ENCODE measurements at places on chromosomes 7 and 10.

DNA sequence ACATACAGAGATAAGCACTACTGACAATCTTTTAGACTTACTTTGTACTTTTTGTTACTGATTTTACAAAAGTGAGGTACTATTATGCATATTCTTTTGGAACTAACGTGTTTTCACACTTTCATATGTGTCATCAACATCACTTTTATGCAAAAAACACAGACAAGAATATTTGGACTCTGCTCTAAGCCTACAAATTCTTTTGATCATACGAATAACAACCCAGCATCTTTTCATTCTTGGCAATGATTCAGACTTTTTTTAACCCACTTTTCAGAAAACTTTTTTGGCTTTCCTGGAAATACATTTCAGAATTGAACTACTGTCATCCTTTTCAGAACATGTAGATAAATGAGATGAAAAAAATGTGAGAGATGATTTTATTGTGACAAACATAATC lies 30.2 kb downstream of the USP6NL start:
- DNase-seq: no peak

- DNase-seq: peak; percentile 42
Measured at GRCh38 chr7:93117852-93118530, at the start of gene SAMD9. TSS of gene SAMD9 (minus strand) at chr7:93117979. CDS start at chr7:93106097, 11,882 bp downstream.

DNA sequence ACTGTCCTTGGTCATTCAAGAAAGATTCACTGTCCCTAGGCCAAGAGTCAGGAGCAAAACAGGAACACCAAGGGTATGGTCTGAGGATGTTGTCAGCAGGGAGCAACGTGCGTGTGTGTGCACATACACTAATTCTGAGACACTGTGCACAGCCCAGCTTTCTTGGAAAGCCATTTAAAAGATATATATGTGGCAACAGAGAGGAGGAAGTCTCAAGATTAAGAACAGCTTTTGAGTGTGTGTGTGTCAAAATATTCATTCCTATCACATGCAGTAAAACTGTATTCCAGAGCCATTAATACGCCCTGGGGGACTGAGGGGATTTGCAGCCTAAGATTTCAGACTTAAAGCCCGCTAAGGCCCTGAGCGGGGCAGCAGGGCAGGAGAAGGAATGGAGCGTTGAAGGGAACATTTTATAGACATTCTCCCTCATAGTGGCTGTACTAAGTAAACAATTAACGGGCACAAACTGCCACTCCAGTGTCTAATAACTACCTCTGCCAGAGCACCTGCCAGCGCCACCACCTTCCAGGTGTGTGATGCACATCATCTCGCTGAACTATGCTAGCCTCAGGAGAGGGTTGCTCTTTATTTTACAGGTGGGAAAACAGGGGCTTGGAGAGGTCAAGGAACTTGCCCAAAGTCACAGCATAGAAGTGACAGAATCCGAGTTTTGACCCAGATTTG lies 2.0 kb downstream of the NOD1 start:
- DNase-seq: no peak

- no peak for DNase-seq
Measured at GRCh38 chr7:135501402-135501801, 8.5 kb downstream of the CNOT4 start.

DNA sequence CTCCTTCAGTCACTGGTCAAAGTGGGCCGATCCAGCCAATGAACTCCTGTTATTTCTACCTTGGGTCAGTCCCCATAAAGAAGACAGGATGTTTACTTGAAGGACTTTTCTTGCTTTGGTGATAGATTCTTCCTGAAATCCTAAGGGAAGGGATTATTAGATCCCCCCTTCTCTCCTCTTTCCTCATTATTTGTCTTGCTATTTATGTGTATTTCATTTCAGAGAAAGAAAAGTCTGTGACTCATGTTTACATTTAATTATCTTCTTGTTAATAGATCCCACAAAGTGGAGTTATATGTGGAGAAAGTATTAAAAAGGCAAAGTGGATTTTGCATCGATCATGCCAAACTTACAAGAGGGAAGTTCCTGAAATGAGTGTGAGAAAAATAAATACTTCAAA lies 341.5 kb downstream of the PHTF2 start:
- no peak for DNase-seq

GRCh38 chr10:89419548-89419947 lies 5.2 kb downstream of the IFIT5 start:
- no peak for DNase-seq

- no peak for DNase-seq
Measured at GRCh38 chr7:149423449-149424110, 37.3 kb downstream of the ZNF777 start.

- DNase-seq: no peak
Measured at GRCh38 chr7:36604806-36605205, 119.5 kb downstream of the AOAH start.

DNA sequence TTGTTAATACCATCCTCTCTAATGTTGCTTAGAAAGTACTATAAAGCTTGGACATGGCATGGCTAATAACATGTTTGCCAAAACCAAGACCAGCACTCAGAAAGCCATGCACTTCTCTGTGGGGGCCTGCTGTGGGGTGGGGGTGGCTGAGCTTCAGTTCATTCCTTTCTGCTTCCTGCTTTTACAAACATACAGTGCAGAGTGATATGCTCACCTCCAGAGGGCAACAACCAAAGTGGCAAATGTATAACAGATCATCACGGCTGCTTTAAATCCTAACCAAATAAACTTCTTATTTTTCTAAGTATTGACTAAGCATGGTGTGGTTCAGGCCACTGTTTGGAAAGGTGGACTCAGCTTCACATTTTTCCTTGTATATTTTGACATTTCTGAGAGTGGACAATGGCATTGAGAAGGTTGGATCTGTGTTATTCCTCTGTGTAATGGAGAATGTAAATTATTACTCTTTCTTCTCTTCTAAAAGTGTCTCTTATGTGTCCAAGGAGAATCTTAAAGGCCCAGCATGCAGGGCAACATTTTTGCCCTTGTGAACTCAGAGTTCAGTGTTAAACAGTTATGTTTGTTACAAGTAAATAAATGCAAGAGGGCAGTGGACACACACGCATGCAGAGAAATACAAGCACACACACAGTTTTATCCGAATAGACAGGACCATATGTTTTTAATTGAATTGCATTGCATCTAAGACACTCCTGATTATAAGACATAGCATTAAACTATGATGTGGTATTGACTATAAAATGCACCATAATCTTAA lies 186.1 kb downstream of the HERPUD2 start:
- no peak for DNase-seq

- peak; percentile 70 for DNase-seq
Measured at GRCh38 chr7:116805100-116805544, 57.3 kb upstream of the CAPZA2 start.

DNA sequence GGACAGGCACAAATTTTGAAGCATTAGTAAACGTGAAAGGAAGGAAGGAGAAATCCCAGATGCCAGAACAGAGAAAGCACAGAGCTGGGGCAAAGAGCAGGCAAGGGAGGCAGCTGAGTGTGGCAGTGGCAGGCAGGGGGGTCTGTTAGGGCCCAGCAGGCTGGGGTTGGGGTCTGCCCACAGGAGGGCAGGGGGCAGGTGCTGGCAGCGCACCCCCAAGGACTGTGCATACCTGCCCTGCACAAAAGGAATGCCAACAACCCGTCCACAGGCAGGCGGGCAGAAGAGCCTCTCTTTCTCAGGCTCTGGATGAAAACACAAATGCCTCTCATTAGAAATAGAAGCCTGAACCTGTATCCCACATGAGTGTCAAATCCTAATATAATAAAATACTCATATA lies 552.3 kb downstream of the PTPRN2 start:
- DNase-seq: no peak

DNA sequence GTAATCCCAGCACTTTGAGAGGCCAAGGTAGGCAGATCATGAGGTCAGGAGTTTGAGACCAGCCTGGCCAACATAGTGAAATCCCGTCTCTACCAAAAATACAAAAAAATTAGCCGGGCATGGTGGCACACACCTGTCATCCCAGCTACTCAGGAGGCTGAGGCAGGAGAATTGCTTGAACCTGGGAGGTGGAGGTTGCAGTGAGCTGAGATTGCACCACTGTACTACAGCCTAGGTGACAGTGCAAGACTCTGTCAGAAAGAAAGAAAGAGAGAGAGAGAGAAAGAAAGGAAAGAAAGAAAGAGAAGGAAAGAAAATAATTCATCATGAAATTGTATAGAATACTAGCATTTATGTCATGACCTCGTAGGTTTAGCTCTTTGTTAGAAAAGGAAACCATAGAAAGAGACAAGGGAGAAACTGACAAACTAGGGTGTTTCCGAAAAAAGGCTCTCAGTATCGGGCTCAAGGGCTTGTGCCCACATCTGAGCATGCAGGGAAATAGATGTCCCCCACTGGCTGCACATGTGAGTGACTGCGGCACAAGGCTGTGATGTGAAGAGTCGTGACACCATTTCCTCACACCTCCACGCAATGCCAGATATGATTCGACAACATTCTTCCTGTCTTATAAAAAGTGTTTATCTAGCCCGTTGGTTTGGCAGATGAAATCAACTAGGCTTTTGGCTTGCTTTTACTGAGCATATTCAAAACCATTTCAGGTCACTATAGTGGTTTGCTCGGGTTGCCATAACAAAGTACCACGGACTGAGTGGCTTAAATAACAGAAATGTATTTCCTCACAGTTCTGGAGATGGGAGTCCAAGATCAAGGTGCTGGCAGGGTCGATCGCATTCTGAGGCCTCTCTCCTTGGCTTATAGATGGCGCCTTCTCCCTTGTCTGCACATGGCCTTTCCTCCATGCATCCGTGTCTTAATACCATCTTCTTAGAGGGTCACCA lies 2.0 kb downstream of the SRGN start:
- no peak for DNase-seq

DNA sequence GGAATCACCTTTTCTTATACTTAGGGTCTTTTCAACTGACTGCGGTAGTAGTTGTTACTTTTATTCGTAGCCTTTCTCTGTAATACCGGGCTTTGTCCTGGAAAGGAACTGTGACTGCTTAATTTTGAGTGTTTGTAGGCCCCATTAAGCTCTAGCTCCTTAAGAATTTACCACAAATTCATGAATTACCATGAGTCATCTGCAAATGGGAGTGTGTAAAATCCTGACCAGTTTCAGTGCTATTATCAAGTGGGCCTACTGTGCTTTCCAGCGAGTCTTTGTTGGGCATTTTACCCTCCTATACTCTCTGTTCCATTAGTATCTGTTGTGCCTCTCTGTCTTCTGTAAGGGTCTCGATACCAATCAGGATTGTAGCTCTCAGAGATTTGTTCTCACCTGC lies 49.7 kb downstream of the ZMYND11 start:
- no peak for DNase-seq

GRCh38 chr7:3455806-3456595 lies 154.9 kb downstream of the SDK1 start:
- no peak for DNase-seq

DNA sequence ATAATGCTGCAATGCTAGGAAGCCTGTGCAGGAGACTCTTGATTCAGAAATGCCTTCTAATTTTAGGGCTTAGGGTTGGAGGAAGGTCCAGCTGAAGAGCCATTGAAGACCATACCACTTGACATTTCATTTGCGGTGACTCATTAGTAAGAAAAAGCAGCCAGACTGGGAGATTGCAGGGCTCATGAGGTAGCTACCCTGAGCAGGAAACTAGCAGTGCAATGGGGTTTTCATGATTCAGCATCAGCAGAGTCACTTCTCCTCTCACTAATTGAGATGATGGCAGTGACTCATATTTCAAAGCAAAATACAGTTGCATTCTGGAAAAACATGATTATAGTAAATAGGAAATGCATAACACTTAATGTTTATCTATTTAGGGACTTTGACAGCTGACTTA lies 434.1 kb downstream of the DNAJB9 start:
- DNase-seq: no peak

DNA sequence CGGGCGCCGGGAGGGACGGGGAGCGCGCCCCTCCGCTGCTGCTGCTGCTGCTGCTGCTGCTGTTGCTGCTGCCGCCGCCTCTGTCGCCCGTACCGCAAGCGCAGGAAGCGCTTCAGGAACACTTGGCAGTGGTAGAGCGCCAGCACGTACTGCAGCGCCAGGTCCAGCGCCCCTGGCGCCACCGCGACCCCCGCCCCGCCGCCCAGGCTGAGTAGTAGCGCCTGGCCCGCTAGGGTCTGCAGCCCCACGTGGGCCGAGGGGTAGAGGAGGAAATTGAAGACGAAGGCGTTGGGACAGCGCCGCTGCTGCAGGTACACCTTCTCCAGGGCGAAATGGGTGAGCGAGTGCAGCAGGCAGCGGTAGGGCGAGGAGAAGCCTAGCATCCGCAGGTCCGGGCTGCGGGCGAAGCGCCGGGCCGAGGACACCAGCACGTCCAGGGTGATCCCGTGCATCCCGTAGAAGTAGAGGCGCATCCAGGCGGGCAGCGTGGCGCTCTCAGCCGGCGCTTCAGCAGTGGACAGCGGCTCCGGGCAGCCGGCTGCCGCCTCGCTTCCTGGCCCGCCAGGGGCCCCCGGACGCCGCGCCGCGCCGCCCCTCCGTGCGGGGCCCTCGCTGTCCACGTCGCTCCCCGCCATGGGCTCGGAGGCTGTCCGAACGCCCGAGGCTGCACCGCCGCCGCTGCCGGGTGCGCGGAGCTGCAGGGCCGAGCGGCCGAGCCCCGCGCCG lies at the start of gene TMEM229A:
Gene TMEM229A (minus strand): TSS at position 699 of the 726 bp plus-strand sequence. CDS start 64 bp downstream, at position 635.
- no peak for DNase-seq

DNA sequence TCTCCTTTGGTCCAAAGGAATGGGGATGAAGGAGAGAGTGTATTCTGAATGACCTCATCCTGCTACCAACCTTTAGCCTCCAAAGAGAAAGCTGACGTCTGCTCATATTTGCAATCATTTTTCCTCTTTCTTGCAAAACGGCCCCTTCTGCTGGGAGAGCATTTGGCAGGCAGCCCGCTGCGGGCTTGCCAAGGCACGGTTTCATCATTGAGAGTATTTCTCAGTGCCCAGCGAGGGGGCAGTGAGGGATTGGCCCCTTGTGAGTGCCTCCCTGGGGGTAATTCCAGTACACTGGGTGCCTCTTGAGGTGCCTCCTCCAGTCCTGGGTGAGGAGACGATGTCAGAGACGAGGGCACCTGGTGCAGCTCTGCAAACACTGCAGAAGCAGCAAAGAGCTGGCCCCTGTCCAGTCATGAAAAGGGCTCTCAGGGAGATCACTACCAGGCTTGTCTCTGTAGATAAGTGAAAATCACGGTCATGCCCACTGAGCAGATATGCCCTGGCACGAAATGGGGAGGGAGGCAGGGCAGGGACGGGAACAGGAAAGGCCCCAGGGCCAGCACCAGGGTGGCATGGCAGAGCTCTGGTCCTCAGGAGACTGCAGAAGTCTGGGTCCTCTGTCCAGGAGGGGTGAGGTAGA lies 48.7 kb upstream of the SHH start:
- no peak for DNase-seq

- DNase-seq: no peak
Measured at GRCh38 chr7:21454182-21454581, 26.3 kb downstream of the SP4 start.

DNA sequence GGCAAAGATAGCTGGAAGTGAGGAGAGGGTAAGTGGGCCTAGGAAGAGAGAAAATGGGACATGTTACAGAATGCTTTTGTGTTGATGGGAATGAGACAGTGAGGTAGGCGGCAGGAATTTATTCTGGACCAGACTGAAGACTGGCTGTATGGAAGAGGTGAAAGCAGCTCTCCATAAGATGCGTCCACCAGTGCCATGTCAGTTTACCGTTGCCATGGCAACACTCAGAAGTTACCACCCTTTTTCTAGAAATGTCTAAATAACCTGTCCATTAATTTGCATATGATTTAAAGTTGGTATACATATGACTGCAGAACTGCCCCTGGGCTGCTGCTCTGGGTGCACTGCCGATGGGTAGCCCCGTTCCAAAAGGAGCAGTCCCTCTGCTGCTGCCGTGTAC lies 46.7 kb downstream of the RAB18 start:
- no peak for DNase-seq

Data from HepG2 (cell line).